ENCODE measurements at places on chromosomes 6 and 20.

- no peak for DNase-seq
Observed at GRCh38 chr20:54335299-54335698, 127.4 kb downstream of the PFDN4 start.

DNA sequence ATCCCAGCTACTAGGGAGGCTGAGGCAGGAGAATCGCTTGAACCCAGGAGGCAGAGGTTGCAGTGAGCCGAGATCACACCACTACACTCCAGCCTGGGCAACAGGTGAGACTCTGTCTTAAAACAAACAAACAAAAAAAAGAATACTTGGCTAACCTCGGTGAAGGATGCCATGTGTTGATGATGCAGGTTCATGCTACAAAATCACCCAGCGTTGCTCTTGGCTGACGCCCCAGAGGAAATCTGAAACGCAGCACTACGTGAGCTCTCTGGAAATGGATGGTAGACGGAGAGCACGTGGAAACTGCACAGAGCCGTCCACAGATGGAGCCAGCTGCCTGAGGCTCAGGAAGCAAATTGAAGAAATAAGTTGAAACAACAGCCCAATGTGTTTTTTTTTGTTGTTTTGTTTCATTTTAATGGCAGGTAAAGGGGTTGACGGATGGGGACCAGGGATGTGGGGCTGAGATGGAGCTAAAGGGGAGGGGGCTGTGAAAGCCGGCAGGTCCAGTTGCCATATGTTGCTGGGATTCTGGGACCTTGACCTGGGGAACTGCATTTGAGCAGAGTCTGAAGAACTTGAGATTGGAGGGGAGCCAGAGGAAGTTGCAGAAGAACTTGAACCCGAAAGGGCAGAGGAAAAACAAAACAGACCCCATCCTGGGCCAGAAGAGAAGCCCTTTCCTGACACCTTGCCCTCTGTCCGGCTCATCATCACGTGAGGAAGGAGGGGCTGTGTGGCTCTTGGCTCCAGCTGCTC, 12.8 kb upstream of the MANBAL start:
- DNase-seq: peak; percentile 50

DNA sequence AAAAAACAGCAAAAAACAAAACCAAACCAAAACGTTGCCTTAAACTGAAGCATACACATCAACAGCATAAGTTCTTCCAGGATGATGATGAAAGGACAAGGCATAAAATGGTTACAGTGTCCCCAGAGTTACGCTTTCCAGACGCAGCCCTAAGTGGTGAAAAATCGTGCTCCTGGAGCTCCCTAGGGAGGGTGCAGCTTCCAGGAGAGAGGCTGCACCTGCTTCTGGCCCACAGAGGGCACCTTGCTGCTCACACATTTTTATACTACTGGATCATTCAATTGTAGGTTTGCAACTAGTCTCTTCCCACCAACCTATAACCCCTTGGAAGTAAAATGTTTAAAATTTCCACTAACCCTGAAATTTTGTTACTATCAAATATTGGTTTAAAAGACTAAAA, 115.0 kb downstream of the PRKN start:
- no peak for DNase-seq

- DNase-seq: no peak
Observed at GRCh38 chr6:117423754-117424153, 2.0 kb downstream of the ROS1 start.

- no peak for DNase-seq
Observed at GRCh38 chr20:1291191-1291741, 25.2 kb downstream of the SNPH start.

DNA sequence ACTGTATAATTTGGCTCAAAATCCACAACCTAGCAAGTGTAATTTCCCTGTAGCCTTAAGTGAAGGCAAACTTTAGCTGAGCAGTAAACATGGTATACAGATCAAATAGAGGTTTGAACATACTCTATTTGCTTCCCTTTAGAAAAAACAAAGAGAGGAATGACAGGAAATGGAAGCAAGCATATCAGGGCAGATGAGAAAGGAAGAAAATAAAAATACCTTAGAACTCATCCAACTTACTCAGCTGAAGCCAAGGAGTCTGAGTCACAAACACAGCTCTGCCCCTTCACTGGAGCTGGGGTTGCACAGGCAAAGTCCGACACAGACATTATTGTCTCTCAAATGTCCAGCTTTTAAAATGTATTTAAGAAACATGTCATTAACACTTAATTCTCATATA, 379.9 kb upstream of the IRAK1BP1 start:
- DNase-seq: no peak
